ENCODE measurements at places on chromosomes 2 and 18. TPM values are rescaled to one million over a fixed set of nuclear protein-coding genes. Genes with fewer than 3 reads are reported as not detected.

DNA sequence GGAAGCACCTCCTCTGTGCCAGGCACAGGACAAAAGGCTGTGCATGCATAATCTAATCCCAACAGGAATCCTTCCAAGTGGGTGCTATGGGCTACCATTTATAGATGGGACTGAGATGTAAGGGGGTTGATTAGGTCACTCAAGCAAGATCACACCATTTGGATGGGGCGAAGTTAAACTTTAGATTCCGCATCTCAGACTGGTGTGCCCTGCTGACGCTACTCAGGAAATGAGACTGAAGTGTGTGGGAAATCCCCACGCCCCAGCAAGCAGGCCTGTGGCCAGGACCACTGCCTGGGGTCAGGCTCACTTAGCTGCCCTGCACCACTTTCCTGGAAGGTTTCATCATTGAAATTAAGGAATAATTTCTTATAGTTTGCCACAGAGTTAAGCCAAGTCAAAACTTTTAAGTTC is 70.5 kb upstream of the PPP1CB start:
- DNase-seq: no peak

DNA sequence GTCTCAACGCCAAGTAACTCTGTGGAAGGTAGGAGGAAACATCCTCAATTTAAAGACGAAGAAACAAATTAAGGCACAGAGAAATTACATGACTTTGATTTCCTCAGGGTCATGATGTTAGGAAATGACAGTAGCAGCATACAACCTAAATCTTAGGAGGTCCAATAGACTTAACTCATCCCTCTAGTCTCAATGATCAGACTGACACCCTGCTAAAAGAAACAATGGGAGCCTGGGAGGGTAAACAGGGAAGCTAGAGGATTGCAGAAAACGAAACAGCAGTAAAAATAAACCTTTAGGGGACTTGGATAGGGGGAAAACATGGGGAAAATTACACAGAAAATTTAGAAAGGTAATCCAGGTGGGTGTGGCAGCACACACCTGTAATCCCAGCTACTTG is 56.0 kb downstream of the ROCK2 start:
- no peak for DNase-seq

- DNase-seq: no peak
Observed at GRCh38 chr2:221780281-221780688, 208.2 kb upstream of the EPHA4 start.

DNA sequence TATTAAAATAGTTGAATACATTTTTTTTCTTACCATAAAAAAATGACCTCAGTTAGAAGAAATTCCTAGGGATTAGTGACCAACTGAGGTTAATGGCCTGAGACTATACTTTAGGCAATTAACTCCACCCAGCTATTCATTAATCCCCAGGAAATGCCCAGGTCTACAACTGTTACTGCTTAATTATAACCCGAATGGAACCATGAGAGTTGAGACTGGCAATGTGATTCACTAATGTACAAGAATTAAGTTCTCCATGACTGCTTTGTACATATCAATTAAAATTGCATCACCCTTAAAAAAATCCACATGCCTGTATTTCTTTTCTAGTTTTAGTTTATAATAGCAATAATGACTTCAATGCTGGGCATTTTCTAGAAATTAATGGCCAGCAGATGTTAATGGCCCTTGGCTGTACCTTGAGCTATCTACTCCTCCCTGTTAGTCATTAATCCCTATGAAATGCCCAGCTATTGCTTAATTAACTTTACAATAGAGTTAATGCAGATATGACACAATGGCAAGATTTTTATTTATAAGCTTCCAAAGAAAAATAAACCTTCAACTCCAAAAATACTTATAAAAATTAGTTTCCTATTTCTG is 44.1 kb downstream of the ERBB4 start:
- no peak for DNase-seq

- no peak for DNase-seq
Observed at GRCh38 chr18:66722671-66723070, 118.8 kb upstream of the CDH19 start.

ADGRF3 gene
- total RNA-seq: 0.56 TPM

DNA sequence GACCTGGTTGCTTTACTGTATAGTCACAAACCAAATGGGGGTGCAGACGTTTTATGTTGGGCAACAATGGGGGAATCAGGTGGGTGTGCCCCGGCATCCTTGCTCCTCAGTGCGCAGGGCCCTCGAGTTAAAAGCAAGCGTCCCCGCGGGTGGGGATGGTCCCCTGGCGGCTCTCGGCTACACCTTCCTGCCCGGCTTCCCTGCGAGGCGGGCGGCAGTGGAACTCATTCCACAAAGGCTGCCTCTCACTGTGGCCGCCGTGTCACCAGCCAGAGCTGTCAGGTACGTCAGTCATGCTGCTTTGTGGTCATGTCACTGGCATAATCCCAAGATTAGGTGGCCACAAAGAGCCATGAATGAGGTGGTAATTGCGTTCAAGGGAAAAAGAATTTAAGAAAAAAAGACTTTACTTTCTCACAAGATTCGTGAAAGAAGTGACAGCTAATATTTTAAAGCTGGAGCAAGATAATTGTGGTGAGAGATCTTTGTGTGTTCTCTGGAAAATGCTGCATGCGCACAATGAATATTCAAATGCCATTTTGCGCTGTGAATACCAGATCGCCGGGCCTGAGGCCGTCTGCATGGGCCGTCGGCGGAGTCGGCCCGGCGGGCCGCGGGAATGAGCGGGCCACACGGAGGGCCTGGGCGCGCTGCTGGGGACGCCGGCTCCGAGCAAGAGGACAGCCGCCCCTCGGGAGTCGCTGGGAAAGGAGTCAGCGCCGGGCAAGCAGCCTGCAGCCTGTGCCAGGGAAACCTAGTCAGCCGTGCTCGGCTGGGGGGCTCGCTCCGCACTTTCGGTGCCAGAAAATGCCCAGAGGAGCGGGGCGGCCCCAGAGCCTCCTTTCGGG is 82.3 kb upstream of the LDLRAD4 start:
- peak; percentile 63 for DNase-seq

- no peak for DNase-seq
Observed at GRCh38 chr2:175111200-175111657, 56.8 kb downstream of the ATF2 start.

Data from Right ventricle myocardium superior (tissue), 1 donor.